Activated CD4-positive, alpha-beta T cell treated with anti-CD3 and anti-CD28 coated beads for 36 hours (primary cell): ENCODE measurements at places on chromosomes 1 and 21. TPM values are rescaled to one million over a fixed set of nuclear protein-coding genes. Genes with fewer than 3 reads are reported as not detected.

DNA sequence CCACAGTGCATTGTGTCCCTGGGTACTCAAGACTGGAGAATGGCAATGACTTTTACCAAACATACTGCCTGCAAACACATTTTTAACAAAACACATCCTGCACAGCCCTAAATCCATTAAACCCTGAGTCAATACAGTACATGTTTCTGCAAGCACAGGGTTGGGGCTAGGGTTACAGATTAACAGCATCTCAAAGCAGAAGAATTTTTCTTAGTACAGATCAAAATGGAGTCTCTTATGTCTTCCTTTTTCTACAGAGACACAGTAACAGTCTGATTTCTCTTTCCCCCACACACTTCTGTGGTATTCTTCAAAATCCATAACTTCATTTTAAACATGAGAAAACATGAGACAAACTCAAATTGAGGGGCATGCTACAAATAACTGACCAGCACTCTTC lies 13.9 kb downstream of the BMP8A start:
- no peak overlapping the region for H3K4me3 ChIP-seq
- DNase-seq: no peak
- no peaks in the 10 kb centered on the region for H3K36me3 ChIP-seq
- H3K4me1 ChIP-seq: peaks cover 9% of the 10 kb centered on the region

Gene CYP4Z1
- not detected for total RNA-seq

Gene ARHGAP30
- total RNA-seq: 165 TPM

- H3K4me1 ChIP-seq: peaks cover 26% of the 10 kb centered on the region
- DNase-seq: no peak
Observed at GRCh38 chr1:52145137-52145536, 3.2 kb downstream of the ZFYVE9 start.

DNA sequence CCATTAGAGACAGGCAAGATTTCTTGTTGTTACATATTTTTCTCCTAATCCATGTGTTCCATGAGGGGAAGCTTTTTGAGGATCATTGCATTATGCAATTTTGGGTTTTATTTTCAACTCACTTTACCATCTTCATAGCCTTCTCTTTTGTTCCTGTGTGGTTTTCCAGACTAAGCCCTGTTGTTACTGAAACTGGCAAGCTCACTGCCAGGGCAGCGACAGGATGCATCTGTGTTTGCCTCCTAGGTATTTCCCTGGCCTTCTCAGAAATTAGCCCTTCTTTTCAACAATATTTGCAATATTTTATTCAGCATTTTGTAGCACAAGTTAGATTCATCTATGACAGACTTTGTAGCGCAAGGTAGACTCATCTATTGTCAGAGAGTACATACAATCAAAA lies 134.2 kb upstream of the CYYR1 start:
- peaks cover 3% of the 10 kb centered on the region for H3K4me1 ChIP-seq
- DNase-seq: no peak
- no peak overlapping the region for H3K27ac ChIP-seq

- peaks cover 83% of the 10 kb centered on the region for H3K36me3 ChIP-seq
- H3K27ac ChIP-seq: peak overlapping the region; percentile 92
- peaks cover 90% of the 10 kb centered on the region for H3K4me1 ChIP-seq
- H3K27me3 ChIP-seq: no peaks in the 10 kb centered on the region
- no peak overlapping the region for H3K4me3 ChIP-seq
Observed at GRCh38 chr1:42933610-42934491, 24.8 kb downstream of the SLC2A1 start.

Gene OR10Z1
- total RNA-seq: not detected

Gene SYCP1
- total RNA-seq: not detected

GRCh38 chr1:205274041-205274691 lies 46.4 kb downstream of the TMCC2 start:
- no peak for DNase-seq
- peaks cover 6% of the 10 kb centered on the region for H3K36me3 ChIP-seq
- no peak overlapping the region for H3K27ac ChIP-seq

DNA sequence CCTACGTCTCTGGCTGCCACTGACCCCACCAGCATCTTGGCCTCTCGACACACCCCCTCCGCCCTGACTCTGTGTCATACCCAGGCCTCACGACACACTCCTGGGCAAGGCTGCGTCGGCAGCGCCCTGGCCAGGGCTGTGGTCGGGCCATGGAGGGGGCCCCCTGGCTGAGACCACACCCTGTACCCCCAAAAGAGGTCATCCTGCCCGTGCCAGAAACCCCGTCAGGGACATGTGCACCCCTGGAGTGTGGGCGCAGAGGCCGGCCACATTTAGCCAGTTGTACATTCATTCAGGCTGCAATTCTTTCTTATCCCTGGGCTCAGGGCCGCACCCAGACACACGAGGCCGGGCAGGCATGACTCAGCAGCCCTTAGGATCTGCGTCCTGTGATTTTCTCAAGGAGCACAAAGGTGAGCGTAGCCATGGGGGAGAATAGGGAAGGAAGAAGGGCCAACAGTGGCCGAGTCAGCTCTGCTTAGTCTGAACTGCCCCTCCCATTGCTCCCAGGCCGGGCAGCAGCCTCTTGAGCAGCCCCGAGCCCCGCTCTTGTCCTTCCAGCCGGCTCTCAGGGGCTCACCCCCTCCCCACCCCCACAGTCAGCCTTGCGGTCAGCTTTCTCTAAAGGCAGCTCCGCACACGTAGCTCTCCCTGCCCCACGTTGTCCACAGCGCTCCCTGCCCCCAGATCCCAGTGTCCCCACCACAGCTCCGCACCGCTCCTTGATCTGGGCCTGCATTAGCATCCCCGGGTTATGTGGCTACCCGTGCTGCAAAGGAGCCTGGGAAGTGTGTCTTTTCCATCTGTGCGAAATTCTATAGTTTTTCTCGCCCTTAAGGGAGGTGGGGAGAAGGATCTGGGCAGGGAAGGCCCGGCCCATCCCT lies 7.9 kb downstream of the CSTB start:
- H3K36me3 ChIP-seq: peaks cover 13% of the 10 kb centered on the region
- H3K27ac ChIP-seq: no peak overlapping the region
- no peak for DNase-seq
- peaks cover 6% of the 10 kb centered on the region for H3K4me1 ChIP-seq

- no peak overlapping the region for H3K27ac ChIP-seq
- H3K36me3 ChIP-seq: no peaks in the 10 kb centered on the region
- no peak overlapping the region for H3K4me3 ChIP-seq
- no peaks in the 10 kb centered on the region for H3K4me1 ChIP-seq
- peaks cover 3% of the 10 kb centered on the region for H3K27me3 ChIP-seq
Observed at GRCh38 chr1:30698401-30698981, 24.9 kb downstream of the MATN1 start.

Gene CFH
- 1.4 TPM for total RNA-seq

Gene REN
- total RNA-seq: not detected

- peaks cover 5% of the 10 kb centered on the region for H3K27me3 ChIP-seq
- H3K27ac ChIP-seq: no peak overlapping the region
- H3K36me3 ChIP-seq: no peaks in the 10 kb centered on the region
- H3K4me1 ChIP-seq: no peaks in the 10 kb centered on the region
- no peak overlapping the region for H3K4me3 ChIP-seq
Observed at GRCh38 chr1:204652497-204652896, 33.0 kb downstream of the LRRN2 start.

Gene CFAP107
- not detected for total RNA-seq

GRCh38 chr1:165840423-165840822 lies 13.0 kb downstream of the UCK2 start:
- no peak overlapping the region for H3K27ac ChIP-seq
- no peaks in the 10 kb centered on the region for H3K36me3 ChIP-seq
- H3K4me1 ChIP-seq: peaks cover 30% of the 10 kb centered on the region
- H3K27me3 ChIP-seq: no peaks in the 10 kb centered on the region
- H3K4me3 ChIP-seq: no peak overlapping the region
- DNase-seq: no peak

DNA sequence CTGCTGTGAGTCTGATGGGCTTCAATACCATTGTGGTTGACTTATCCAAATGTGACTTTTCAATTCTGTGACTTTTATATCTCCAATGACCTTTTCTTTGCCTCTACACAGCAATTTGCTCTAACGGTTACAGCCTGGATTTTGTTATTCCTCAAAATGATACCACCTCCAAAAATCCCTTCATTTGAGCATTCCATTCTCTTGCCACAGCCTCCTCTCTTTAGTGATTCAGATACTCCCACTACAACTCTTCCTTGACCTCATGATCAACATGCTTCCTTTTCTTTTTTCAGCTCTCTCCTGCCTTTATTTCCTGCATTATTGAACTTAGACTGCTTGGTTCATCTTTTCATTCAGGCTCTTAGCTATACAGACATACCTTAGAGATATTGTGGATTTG lies 16.6 kb upstream of the IL19 start:
- DNase-seq: no peak
- H3K27ac ChIP-seq: no peak overlapping the region
- H3K4me1 ChIP-seq: peaks cover 31% of the 10 kb centered on the region
- no peaks in the 10 kb centered on the region for H3K27me3 ChIP-seq
- no peak overlapping the region for H3K4me3 ChIP-seq
- no peaks in the 10 kb centered on the region for H3K36me3 ChIP-seq

- no peak for DNase-seq
- H3K27ac ChIP-seq: no peak overlapping the region
- H3K36me3 ChIP-seq: peaks cover 26% of the 10 kb centered on the region
- H3K4me3 ChIP-seq: no peak overlapping the region
Observed at GRCh38 chr1:54221113-54221834, 21.3 kb downstream of the MRPL37 start.

GRCh38 chr1:240495601-240496000 lies 116.4 kb downstream of the GREM2 start:
- H3K27me3 ChIP-seq: peaks cover 4% of the 10 kb centered on the region
- H3K4me3 ChIP-seq: no peak overlapping the region
- H3K36me3 ChIP-seq: no peaks in the 10 kb centered on the region
- no peak overlapping the region for H3K27ac ChIP-seq

GRCh38 chr1:44554706-44555105 lies 119.6 kb downstream of the TMEM53 start:
- peaks cover 4% of the 10 kb centered on the region for H3K27me3 ChIP-seq
- no peaks in the 10 kb centered on the region for H3K4me1 ChIP-seq
- no peaks in the 10 kb centered on the region for H3K36me3 ChIP-seq
- DNase-seq: no peak
- no peak overlapping the region for H3K4me3 ChIP-seq

DNA sequence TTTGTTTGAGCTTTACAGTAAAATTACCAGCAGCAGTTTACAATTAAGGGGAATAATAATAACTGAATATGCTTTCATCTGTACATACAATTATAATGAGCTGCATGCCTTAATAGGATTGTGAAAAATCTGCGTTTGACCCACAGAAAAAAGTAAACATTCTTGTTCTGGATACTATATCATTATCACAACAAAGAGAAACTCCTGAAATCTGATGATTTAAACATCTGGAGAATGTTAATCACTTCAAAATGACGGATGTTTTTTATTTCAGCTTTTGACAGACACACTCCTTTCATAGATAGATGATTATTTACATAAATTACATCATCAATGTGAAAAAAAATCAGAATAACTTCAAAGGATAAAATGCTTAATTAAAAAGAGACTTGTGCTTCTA lies 58.5 kb downstream of the TYW3 start:
- H3K4me3 ChIP-seq: no peak overlapping the region
- H3K4me1 ChIP-seq: no peaks in the 10 kb centered on the region
- H3K27me3 ChIP-seq: peaks cover 10% of the 10 kb centered on the region

Gene ECM1
- total RNA-seq: 1.2 TPM

GRCh38 chr1:202348005-202348508 lies 442 bp upstream of the PPP1R12B start:
- peak overlapping the region; percentile 76 for H3K4me3 ChIP-seq
- H3K27ac ChIP-seq: peak overlapping the region; percentile 82
- H3K27me3 ChIP-seq: no peaks in the 10 kb centered on the region
- H3K36me3 ChIP-seq: no peaks in the 10 kb centered on the region

DNA sequence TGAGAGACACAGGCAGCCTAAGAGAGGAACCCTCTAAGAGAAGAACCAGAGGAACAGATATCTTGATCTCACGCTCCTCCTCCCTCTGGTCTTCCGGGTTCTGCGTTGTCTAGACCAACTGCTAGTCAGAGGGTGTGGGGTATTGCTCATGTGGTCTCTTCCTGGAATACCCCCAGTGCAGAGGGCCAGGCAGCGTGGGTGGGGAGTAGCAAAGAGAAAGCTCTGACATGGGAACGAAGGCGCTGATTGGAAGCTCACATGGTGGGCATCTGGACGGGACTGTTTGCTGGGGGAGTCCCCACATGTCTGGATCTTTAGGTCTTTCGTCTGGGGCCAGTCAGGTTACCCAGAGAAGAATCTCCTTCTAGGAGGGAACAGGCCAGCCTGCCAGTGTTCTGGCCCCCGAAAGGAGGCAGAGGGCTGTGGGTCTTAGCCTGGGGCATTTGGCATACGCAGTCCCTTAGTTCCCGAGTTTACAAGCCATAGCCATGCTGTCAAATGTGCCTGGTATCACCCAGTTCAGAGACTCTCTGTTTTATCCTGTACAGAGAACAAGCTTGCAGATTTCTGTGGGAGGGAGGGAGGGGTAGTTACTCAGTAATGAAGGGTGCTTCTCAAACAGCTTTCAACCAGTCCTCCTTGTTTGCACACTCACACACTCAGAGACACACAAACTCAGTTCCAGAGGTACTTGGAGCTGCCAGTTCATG lies 18.3 kb upstream of the IL6R start:
- peaks cover 31% of the 10 kb centered on the region for H3K4me1 ChIP-seq
- no peaks in the 10 kb centered on the region for H3K36me3 ChIP-seq
- H3K4me3 ChIP-seq: peak overlapping the region; percentile 55

GRCh38 chr1:44086692-44087474 lies 31.7 kb upstream of the KLF17 start:
- no peaks in the 10 kb centered on the region for H3K4me1 ChIP-seq
- DNase-seq: no peak
- peaks cover 39% of the 10 kb centered on the region for H3K27me3 ChIP-seq
- no peak overlapping the region for H3K4me3 ChIP-seq
- H3K36me3 ChIP-seq: no peaks in the 10 kb centered on the region

GRCh38 chr1:66088787-66089186 lies 296.1 kb downstream of the PDE4B start:
- H3K27me3 ChIP-seq: peaks cover 2% of the 10 kb centered on the region
- DNase-seq: no peak
- no peak overlapping the region for H3K4me3 ChIP-seq

Gene STUM
- total RNA-seq: not detected

DNA sequence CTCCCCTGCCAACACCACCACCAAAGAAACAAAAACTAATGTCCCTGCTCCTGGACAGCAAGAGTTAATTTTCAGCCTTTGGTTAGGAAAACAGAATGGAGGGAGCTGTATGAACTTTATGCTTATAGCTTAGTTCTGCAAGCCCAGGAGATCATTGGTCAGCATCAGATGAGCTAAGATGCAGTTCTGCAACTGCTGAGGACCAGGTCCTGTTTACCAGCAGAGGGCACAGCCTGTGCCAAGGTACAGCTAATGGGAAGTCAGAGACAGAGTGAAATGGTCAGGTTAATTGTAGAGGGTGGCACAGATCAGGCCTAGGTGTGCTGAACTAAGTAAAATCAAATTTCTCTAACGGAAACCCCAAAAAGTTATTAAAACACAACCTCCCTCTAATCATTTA lies 161.3 kb downstream of the ROR1 start:
- H3K27ac ChIP-seq: no peak overlapping the region
- no peaks in the 10 kb centered on the region for H3K36me3 ChIP-seq
- H3K4me1 ChIP-seq: no peaks in the 10 kb centered on the region

DNA sequence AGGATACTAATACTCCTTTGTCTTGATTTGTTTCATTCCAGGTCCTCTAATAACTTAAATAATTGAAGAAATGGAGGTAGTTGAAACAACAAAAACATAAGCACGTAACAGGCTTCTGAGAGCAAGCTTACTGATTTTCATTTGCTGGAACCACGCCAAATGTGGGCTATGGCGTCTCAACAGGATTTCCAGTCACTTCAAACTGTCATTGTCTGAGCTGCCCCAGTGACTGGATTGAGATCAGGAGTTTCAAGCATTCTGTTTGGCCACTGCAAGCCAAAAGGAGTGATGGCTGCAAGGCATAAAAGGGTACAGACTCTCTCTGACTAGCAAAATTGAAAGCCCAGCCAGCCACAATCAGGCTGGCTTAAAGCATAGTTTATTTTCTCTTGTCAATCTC lies 289.9 kb downstream of the DPYD start:
- no peaks in the 10 kb centered on the region for H3K27me3 ChIP-seq
- no peak overlapping the region for H3K27ac ChIP-seq
- H3K4me1 ChIP-seq: peaks cover 8% of the 10 kb centered on the region
- peak; percentile 6 for DNase-seq
- peaks cover 3% of the 10 kb centered on the region for H3K36me3 ChIP-seq

Gene PRAMEF26
- total RNA-seq: not detected
